ENCODE measurements at places on chromosomes 16 and 17.

GRCh38 chr16:66925322-66925840 is at the start of gene RRAD:
RRAD (minus strand) TSS chr16:66925535; CDS start chr16:66925179, 356 bp downstream.
- DNase-seq = peak; percentile 76

- no peak for DNase-seq
Measured at GRCh38 chr17:30532871-30533270, 55.7 kb downstream of the GOSR1 start.

- no peak for DNase-seq
Measured at GRCh38 chr17:75697651-75698291, 23.5 kb upstream of the ITGB4 start.

DNA sequence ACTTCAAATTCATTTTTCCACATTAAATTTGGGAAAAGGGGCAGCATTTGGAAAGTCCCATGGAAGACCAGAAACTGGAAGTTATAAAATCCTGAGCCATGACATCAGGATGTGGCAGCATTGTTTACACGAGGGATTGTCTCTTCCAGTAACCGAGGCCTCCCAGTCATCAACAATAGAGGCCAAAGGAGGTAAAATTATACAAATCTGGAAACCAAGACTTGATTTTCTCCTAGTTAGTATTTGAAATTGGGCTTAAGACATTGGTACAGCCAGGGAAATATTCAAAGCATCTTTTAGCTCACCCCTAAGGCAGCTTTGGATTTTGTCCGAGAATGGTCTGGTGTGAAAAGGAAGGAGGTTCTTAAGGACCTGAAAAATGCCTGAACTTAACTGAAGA is 251.6 kb upstream of the FOXF1 start:
- DNase-seq = no peak

GRCh38 chr17:73706858-73707257 is 62.6 kb upstream of the SDK2 start:
- DNase-seq = no peak

DNA sequence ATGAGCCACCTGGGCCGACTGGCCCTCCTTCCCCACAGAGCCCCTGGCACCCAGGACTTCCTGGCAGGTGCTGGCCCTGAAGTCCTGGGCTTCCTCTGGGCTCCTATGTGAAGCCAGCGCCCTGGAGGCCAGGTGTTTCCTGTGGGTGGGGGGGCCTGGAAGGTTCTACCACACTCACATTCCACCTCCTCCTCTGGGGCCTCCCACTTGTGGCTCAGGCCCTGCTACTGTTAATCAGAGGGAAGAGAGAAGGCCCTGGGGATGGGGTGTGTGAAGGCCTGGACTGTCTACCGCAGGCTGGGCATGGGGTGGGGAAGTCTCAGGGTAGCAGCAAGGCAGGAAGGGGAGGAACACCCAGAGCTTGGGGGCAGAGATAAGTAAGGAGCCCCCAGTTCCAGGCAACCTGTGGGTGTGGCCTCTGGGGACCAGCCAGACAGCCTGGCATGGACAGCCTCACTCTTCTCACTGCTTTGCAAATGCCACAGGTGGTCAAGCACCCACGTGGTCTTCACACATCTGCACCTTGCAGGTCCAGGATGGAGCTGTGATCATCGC is 111.9 kb upstream of the TNRC6C start:
- DNase-seq = no peak

- DNase-seq = no peak
Measured at GRCh38 chr16:46787909-46788308, 39.8 kb upstream of the MYLK3 start.

GRCh38 chr17:68020409-68020756 is 15.2 kb upstream of the KPNA2 start:
- peak; percentile 25 for DNase-seq

GRCh38 chr17:6681671-6682070 is 30.1 kb downstream of the C17orf100 start:
- DNase-seq = no peak

DNA sequence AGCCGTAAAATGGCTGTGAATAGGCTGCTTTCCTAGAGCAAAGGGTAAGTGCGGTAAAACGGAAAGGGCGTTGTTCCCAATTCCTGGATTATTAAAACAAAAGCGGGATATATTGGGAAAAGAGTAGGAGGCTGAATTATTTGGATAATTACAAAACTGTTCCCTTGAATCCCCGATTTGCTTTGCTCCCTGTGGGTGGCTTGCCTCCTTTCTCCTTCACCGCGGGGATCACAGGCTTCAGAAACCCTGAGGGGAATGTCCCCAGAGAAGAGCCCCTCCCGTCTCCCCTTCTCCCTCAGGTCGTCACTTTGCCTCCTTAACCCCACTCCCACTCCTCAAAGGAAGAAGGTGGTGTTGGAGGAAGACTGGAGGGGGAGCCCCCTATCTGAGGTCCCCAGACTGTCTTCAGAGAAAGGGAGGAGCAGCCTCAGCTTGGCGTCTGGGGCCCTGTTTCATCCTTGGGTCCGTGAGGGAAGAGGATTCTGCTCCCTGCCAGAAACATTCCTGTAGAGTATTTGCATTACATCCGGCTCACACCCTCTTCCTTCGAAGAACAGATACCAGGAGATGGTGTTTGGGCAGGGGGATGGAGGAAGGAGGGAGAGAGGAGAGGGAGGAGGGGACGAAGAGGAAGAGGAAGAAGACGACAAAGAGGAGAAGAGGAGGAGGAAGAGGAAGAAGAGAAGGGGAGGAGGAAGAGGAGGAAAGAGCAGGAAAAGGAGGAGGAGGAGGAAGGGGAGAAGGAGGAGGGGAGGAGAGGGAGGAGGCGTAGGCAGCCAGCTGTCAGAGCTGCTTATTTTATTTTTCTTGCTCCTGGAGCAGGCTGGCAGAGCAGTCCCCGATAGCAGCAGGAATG is 31.8 kb downstream of the MRM1 start:
- DNase-seq = peak; percentile 31

GRCh38 chr16:56258508-56259424 is 67.5 kb downstream of the GNAO1 start:
- no peak for DNase-seq

GRCh38 chr17:57086069-57086930 is 1.3 kb downstream of the AKAP1 start:
- peak; percentile 52 for DNase-seq

GRCh38 chr16:9922441-9922840 is 259.8 kb downstream of the GRIN2A start:
- DNase-seq = no peak

- no peak for DNase-seq
Measured at GRCh38 chr16:19400711-19401110, 17.0 kb upstream of the TMC5 start.

DNA sequence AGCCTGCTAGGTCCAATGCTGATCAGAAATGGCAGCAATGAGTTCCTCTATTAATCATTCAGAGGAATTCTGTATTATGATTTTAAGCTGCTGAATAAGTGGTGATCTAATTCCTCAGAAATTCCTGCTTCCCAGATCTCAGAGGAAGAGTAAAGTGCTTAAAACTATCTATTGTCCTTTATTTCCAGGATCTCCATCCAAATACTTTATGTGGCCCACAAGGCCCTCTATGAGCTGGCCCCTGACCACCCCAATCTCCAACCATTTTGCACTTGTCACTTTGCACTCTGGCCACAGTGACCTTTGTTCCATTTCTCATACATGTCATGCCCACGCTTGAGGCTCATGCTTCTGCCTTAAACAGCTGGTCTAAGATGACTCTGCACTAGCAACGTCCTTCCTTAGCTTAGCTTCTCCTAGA is 93.7 kb downstream of the CA10 start:
- DNase-seq = no peak

GRCh38 chr16:4865231-4865860 is 18.1 kb downstream of the UBN1 start:
- no peak for DNase-seq

- DNase-seq = peak; percentile 19
Measured at GRCh38 chr16:65667011-65667578, 545.2 kb upstream of the CDH11 start.

DNA sequence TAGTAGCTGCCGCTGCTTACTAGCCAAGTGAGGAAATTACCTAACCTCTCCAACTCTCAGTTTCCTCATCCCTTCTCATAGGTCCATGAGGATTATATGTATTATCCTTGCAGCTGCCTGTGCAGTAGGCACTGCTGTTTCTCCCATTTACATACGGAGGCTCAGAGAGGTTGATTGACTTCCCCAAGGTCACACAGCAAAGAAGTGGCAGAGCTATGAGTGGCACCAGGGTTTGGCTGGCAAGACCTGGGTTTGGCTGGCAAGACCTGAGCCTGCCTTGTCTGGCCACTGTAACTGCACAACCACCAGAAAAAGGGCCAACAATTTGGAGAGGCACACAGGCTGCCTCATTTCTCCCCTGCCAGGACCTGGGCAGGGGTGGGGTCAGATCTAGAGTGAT is 2.5 kb upstream of the NDRG4 start:
- no peak for DNase-seq

- peak; percentile 59 for DNase-seq
Measured at GRCh38 chr16:83137326-83137781, 510.6 kb downstream of the CDH13 start.

DNA sequence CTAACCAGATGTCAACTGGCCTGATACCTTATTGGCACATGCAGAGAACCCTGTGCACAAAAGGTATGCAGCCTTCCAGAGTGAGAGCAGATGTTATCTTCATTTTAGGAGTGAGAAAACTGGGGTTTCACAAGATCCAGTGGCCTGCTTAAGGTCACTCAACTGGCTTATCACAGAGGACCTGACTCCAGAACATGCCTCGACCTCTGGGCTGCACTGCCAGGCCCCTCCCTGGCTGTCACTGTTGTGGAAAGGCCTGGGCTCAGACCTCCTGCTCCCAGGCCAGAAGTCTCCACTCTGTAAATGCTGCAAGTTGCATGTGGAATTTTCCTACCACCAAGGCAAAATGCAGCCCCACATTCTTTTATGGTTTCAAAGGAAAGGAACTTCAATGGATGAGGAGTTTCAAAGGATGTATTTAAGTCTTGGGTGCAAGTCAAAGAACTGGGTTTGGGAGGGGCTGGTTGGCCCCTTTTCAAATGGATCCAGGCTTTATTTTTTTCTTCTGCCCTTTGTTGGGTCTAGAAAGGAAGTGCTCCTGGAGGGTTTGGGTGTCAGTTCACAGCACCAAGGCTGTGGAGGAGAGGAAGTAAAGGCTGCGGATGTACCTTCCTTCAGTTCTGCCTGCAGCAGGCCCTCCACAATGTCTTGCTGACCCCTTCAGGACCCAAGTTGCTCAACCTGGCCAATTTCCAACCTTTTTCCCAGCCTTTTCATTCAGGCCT is 30.4 kb upstream of the SMPD3 start:
- no peak for DNase-seq

GRCh38 chr16:55491691-55492090 is 12.7 kb downstream of the MMP2 start:
- no peak for DNase-seq

- no peak for DNase-seq
Measured at GRCh38 chr17:14499976-14500375, 199.1 kb downstream of the HS3ST3B1 start.

- no peak for DNase-seq
Measured at GRCh38 chr17:15048933-15049794, 216.0 kb downstream of the PMP22 start.

- no peak for DNase-seq
Measured at GRCh38 chr17:81074875-81075274, 39.9 kb downstream of the BAIAP2 start.

DNA sequence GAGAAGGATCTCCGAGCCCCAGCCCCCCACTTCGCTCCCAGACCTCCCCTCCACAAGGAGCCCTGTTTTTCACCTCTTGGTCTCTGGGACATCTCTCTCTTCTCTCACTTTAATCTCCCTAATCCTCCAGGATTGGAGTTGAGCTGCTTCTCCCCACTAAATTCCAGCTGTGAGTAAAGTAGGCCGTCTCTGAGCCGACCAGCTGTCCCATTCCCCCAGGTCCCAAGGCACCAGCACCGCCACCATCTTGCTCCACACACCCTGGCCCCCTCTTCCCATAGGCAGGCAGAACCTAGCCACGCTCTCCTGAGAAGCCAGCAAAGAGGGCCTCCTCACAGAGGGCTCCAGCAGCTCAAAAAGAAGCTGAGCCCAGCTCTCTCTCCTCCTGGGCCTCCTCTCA is 878 bp downstream of the DLG4 start:
- DNase-seq = no peak

- no peak for DNase-seq
Measured at GRCh38 chr17:34255381-34255732, 272 bp downstream of the CCL2 start.

DNA sequence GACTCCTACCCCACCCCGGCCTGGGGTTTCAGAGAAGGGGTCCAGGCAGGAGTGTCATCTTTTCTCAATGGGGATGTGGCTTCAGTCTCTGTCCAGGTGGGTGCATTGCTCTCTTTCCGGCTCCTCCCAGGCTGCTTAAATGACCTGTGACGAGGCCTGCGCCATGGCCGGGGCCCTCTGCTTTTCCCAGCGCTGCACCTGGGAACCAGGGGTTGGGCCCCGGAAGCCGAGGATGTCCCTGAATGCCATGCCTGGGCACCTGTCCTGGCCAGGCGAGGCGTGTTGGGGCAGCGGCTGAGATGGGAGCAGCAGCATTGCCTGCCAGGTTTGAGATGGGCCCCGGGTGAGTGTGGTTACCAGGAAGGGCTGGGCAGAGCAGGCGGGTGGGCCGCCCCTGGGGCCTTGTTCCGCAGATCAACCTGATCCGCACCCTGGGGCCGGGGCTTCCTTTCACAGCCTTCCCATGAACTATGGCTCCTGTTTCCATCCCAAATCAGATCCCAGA is 147.4 kb downstream of the SEC14L1 start:
- no peak for DNase-seq

GRCh38 chr16:87924041-87924810 is 12.1 kb downstream of the CA5A start:
- no peak for DNase-seq

DNA sequence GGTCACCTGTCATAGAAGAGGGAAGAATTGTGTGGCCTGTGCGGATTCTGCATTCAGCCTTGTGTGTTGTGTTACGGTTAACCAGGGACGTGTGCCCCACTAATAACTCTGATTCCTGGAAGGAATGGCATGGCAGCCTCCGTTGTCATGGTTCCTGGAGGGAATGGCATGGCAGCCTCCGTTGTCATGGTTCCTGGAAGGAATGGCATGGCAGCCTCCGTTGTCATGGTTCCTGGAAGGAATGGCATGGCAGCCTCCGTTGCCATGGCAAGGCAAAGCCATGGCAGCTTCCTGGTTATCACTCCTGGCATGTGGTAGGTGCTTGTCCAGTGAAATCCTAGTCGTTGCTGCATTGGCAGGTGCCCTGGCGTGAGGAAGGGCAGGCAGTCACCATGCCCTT is 8.9 kb downstream of the SPG7 start:
- DNase-seq = no peak

- DNase-seq = no peak
Measured at GRCh38 chr17:35866341-35866950, 2.2 kb downstream of the HEATR9 start.

DNA sequence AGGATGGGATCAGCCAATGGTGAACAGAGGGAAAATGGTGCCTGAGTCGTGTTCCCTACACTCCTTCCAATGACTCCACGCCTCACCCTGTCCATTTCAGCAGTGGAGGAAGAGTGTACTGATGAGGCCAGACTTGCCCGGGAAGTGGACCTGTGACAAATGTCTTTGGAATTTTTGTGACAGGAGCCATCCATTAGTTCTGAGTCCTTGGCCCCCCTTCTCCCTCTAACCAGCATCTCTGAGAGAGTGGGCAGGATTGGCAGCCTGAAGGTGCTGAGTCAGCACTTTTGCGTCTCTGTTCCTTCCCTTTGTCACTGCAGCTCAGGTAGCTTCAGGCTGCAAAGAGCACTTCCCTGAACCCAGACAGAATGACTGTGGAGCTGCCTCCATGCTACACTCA is 30.8 kb downstream of the BEAN1 start:
- no peak for DNase-seq

GRCh38 chr16:84600343-84601229 is 17.3 kb downstream of the COTL1 start:
- no peak for DNase-seq
